ENCODE measurements at places on chromosomes 16 and 17.
A peak's percentile ranks its signal among the peaks of the same experiment; 100 is the strongest.

DNA sequence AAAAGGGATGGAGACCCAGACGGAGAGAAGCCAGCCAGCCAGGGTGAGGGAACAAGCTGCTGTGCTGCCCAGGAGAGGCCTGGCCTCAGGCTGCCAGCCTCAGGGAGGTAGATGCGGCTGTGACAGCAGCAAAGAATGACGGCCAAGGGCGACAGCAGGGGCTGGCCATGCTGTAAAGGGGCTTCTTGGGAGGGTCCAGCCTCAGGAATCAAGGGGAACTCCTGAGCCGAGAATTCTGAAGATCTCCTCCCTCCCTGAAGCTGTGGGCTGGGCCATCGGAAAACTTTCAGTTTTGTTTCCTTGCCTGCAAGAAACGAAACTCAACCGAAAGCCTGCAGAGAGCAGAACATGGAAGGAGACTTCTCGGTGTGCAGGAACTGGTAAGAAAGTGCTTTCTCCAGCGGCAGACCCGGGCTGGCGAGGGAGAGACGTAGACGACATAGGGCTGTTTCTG is at the start of gene XAF1:
Gene XAF1, plus strand, starts transcription at position 316 of the 454 bp plus-strand sequence. Its CDS starts 33 bp downstream, at position 349.
- DNase-seq, result peak; percentile 61

DNA sequence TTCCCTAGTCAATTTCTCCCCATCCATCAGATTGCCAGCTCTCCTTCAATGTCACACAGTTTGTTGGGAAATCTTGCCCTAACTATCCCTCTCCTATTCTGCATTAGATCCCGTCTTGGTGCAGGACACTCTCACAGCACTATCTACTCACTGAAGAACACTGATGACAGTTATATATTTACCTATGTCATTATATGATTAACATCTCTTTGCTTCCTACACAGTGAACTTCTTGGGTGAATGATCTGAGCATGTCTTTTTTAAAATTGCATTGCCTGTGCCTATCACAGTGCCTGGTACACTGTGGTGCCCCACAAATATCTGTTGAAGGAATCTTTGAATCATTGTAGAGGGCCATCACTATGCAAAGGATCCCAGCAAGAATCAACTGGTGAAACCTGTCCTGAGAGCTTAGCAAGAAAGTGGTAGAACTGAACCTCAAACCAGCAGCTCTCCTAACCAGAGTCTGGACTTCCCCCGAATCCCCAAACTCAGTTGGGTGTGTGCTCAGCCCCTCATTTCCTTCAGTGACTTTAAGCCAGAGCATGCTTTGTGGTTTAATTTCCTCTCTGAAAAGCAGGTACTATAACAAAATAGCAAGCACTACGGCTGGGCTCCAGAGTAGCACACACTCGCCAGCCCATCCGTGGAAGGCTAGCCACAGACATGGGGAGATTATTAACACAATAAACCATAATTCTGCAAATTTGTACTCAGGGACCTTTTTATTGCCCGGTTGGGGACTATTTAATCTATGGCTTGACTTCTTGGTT is 680.7 kb upstream of the SALL1 start:
- DNase-seq, result no peak

- no peak for DNase-seq
Observed at GRCh38 chr17:40178021-40178601, 841 bp downstream of the RAPGEFL1 start.

DNA sequence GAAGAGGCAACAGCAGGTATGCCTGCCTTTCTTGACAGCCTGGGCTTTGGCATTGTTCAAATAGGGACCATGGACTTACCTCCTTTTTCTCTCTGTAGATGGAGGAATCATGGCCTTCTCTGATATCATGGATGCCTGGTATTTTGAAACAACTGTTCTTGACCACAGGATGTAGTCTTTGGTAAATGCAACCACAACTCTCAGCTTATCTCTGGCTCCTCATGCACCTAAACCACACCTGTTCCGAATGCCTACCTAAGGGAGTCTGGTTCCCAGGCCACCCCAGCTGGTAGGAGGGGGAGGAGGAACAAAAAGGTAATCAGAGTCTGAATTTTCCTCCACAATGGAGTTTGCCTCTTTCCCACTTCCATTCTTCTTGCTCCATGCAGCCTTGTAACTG is 18.8 kb downstream of the CDK5RAP3 start:
- DNase-seq, result no peak

DNA sequence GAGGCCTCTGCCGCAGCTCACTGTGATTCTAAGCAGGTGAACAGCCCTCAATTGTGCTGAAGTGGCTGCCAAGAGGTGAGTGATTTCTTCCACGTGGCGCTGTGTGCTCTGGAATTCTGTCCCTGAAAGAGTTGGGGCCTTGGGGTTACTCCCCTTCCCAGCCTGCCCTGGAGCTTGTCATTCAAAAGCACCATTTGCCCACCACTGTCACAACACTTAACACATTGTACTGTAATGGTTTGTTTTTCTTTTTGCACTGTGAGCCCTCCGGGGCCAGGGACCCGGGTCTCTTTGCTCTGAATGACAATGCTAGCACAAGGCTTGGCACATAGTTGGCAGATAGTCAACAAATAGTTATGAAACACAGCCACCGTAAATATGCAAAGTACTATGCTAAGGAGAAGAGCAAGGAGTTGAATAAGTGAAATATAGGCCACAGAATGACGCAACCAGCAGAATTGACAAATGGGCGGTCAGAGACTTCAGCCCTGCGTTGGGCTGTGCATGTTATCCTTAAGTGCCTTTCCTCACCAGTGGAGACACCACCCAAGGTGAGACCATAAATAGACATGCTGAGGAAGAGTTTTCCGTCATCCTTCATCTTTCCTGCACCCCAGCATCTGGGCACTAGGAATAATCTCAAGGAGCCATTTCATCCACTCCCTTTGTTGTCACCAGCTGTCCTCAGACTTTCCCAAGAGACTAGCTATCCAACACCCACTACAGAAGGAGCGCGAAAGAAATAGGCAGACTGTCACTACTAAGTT is 112.0 kb upstream of the DNAH9 start:
- no peak for DNase-seq

DNA sequence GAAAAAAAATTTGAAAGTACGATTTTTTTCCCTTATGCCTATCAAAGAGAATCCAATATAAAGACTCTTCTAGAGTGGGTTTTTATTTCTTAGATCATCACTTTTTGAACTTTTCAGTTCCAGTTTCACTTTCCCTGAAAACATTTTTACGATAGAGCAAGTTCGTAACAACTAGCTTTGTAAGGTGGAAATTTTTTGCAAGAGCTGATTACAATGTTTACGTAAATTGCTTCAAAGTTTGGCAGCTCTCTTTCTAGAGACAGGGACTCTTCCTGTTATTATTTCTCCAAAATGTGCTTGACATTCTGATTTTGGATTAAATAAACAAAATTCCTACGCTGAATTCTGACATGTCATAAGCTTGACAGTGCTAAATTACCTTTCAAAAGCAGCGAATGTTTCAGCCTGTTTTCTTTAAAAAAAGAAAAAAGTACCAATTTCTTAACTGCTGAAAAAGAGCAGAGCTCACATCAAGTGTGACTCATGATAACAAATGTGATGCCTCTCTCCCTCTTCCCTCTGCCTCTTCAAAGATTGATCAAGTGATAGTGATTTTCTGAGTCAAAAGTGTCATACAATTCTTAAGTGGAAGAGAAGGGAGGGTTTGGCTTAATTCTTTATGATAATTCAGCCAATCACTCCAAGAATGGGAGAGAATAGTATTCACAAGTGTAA is 175.2 kb downstream of the KCNJ2 start:
- DNase-seq, result no peak

GRCh38 chr17:51971121-51971520 is 187.4 kb downstream of the CA10 start:
- no peak for DNase-seq

GRCh38 chr16:12951392-12951791 is 50.0 kb downstream of the SHISA9 start:
- no peak for DNase-seq

DNA sequence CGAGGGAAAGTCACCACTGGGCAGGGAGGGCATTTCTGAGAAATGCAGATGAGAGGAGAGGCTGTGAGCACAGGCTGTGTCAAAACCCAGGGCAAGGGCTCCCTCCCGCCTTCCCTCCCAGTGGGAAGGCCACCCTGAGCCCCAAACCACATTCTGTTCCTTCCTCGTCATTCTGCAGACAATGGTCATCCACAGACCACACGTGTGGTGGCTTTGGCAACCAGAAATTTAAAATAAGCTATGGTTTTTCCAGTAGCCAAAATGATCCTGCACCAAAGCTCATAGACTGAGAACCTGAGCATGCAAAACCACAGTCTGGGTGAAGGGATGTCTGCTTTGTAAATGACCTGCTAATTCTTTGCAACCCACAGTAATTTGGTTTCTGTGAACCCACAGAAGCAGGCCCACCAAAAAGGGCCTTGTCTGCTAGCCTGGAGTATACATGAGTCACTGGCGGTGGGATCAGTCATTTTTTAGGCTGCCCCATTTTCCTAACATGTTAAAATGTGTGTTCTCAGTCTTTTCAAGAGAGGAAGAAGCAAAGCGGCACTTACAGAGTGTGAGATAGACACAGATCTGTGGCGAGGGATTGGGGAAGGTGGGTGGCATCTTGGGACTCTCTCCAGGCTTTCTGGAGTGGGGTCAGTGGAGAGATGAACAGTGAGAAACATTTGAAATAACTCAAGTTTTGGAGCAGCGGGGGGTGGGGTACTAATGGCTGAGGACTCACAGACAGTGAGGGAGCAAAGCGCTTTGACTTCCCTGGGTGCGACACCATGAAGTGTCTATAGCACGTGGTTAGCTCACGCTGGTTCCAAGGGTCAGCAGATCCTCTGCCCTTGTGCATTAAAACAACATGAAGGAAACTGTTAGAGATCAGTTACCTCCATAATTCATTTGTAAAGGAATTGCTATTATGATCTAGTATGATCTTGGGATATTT is 20.5 kb downstream of the GRB7 start:
- DNase-seq, result no peak
